ENCODE measurements at places on chromosomes 1 and 21.

GRCh38 chr1:55302972-55303371 lies 87.8 kb upstream of the USP24 start:
- DNase-seq: no peak

DNA sequence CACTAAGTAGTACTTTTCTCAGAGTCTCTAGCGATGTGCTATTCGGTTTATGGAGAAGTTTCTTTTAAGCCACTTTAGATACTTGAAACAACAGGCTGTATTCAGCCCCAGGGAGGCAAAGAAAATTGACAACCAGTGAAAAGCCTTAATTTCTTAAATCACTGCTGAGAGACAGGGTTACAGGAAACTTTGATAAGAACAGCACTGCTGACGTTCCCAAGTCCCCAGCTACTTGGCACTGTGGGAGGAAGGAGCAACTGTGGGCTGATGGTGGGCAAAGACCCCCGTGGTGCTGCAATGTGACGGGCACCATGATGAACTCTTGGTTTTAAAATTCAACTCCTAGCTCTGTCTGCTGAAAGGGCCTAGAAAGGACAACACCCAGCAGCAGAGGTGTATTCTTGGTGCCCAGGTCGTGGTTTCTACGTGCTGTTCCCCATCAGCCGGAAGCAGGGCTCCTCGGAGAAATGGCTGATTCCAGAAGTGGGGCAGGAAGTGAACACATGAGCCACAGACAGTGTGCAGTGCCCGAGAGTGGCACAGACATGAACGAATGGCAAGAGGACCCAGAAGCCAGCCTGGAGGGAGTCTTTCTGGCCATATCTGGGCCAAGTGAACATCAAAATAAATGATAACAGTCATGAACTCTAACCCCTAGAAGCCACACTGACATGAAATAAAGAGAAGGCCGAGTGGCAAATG lies 5.3 kb downstream of the PTTG1IP start:
- DNase-seq: no peak

DNA sequence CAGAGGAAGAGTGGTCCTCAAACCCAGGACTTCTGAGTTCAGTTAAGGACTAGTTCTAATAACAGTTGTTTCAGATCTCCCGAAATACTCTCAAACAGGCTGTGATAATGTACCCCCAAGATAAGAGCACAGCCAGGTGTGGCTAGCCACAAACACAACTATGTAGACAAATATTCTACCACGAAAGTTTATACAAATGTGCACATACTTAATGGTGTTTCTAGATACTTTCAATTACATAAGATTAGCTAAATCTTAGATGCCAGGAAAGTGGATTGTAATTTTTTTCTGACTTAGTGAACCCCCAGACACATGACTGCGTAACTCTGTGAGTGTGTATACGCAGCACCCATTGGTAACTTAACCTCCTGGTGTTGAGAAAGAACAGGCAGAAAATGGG lies 270.0 kb downstream of the USP25 start:
- no peak for DNase-seq

GRCh38 chr1:151839457-151840403 lies at the start of gene C2CD4D:
Gene C2CD4D, minus strand, starts transcription at chr1:151839820. Its CDS starts 831 bp downstream, at chr1:151838989.
- no peak for DNase-seq

DNA sequence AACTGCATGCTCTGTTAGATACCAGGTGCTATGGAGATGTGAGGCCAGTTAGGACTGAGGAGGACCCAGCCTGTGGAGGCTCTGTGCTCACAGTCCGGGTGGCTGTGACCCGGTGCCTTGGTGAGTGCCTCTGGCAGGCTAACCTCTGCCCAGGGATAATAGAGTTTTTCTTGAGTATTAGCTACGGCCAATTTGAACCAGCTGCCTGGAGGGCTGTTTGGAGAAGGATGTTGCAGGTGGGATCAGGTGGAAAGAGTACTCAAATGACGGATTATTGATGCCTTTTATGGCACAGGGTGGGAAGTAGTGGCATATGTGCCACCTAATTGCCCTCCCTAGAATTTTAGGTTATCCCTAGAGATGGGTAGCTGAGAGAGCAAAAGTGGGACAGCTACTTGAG lies 182.7 kb downstream of the GRIK3 start:
- DNase-seq: no peak

GRCh38 chr1:26582053-26582835 lies 52.7 kb downstream of the RPS6KA1 start:
- no peak for DNase-seq

- DNase-seq: no peak
Measured at GRCh38 chr21:41761934-41762635, 4.8 kb downstream of the RIPK4 start.

DNA sequence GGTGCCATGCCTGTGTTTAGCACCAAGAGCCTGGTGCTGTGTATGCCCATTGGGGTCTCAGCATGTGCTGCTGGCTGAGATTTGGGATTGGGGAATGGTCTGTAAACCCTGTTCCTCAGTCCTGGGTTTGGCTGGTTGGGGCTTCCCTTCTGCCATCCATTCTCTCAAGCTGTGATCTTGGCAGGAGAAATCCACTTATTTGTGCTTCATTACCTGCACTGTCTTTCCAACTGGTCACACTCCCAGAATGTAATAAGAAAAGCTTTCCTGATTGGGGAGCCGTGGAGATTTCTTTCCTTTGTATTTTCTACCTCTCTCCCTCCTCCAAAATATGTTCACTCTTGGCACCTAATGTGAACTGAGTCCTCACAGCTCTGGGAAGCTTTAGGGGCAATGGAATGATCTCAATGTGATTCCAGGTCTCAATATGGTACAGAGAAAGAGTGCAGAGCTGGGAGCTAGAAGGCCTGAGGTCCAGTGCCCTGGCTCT lies 23.0 kb upstream of the KCNA10 start:
- DNase-seq: no peak

- DNase-seq: no peak
Measured at GRCh38 chr1:161073474-161074121, 3.9 kb upstream of the ARHGAP30 start.

- no peak for DNase-seq
Measured at GRCh38 chr1:1129381-1129821, 13.5 kb upstream of the C1orf159 start.

DNA sequence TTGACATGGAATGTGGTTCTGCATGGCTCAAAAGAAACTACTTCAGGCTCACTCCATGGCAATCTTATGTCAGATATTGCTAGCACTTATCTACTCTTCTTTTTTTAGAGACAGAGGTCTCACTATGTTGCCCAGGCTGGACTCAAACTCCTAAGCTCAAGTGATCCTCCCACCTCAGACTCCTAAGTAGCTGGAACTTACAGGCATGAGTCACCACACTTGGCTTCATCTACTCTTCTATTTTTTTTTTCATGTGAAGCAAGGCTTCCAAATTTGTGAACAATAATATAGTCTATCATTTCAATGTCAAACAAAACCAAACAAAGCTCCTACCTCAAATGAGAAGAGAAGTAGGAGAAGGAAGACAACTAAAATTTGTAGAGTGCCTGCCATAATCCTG lies 7.5 kb upstream of the PSEN2 start:
- DNase-seq: no peak
